ENCODE measurements at places on chromosomes 2 and 18.

DNA sequence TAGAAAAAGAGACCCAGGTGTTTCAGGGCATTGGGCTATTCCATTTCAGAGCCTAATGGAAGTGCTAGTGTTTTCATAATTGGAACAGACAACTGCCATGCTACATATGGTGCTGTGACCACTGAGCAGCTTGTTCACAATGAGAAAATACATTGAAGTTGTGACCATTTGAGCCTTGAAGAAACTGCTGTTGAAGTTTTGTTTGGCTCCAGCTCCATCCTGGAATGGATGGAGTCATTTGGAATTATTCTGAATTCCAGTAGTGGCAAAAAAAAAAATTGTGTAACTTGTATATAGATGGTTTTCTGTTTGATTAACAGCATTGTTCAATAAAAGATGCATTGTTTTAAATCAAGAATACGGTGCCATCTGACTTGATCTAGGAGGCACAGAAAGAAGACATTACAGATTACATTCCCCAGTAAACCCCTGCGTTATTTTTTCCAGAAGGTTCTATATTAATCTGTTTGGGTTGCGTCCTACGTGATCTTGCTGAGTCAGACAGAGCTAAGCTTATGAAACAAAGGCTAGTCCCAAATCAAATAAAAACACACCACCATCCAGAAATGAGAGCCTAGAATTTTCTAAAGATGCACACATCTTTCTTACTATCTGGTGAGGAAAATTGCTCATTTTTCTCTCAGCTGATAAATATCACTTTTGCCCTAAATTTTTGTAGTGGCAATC lies 19.2 kb downstream of the FMNL2 start:
- DNase-seq: no peak

DNA sequence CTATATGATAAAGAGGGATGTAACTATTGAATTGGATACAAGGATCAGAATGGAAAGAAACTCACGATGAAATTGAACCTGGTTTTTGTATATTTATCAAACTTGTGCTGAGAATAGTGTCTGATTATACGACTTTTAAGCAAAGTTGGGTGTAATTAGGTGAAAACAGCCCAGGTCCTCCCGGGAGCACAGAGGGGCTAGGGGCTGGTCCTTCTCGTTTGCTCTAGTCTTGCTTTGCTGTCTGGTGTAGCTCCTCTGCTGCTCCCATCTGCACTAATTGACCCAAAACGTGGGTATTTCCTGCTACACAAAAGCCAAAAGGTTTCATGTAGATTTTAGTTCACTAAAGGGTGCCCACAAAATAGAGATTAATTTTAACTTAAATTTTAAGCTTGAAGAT lies 58.7 kb downstream of the HK2 start:
- DNase-seq: no peak

GRCh38 chr2:237122214-237122666 lies 36.6 kb downstream of the COPS8 start:
- no peak for DNase-seq

DNA sequence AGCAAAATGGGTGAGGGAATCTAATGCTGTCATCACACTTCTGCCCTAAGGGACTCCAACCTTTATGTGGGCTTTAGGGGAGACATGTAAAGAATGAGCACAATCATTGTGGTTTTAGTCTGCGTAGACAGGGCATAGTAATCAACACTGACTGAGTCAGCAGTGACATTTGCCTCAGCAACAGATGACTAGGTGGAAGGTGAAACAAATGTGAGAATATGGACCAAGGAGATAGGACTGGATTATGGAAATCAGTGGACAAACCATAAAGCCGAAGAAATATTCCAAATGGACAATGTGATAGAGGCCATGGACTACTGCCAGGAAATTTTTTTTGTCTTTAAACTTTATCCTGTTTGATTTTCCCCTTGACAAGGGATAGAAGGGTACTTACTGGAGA lies 83.9 kb downstream of the PDK1 start:
- no peak for DNase-seq

GRCh38 chr2:113376913-113377445 lies 60.5 kb upstream of the ZNG1B start:
- DNase-seq: no peak

DNA sequence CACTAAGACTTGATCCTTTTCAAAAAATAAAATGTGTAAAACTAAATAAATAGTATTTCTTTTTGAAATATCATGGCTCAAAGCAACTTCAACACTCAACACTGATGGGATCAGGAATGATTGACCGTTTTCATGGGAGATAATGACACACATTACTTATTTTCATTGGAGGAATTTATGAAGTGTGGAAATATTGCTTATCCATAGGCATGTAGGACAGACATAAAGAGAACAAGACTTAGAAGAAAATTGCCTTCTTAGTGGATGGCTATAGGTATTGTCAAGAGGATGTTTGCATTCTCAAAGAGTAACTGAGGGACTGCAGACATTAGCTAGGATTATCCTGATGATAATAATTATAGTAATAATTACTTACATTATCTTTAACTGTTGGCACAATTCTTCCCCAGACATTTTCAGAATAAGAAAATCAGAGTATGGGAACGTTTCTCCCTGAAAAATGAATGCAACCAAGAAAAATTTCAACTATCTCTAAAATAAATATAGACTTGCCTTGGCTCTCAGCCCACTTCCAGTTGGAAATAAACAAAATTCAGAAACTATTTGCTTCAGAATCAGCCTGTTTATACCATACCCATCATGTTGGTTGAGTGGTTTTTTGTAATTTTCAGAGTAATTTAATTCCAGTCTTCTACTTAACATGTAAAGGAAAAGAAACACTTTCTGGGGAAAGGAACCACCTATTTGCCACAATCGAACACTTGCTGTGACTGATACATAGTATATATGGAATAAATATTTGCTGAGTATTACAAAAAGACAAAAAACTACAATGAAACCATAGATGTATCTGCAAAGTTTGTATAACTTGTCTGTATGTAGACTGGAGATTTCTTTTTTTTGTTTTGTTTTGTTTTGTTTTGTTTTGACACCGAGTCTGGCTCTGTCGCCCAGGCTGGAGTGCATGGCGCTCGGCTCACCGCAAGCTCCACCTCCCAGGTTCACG lies 165.7 kb downstream of the TMX3 start:
- DNase-seq: no peak

GRCh38 chr2:18991177-18992168 lies 366.9 kb downstream of the OSR1 start:
- DNase-seq: no peak

DNA sequence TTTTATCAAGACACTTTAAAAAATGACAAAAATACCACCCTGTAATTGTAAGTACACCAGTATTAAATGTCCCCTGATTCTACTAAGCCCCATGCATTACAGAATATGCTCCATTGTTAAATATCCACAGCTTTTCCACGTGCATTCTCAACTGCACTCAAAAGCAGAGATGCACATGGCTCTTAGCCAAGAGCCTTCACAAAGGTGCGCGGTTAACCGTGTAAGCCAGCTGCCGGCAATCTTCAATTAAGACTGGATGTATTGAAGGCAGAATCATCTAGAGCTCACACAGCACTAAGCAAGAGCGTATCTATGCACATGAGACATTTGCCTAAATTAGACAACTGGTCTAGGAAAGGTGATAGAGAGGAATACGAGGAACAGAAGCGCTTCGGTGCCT lies 278.3 kb downstream of the NAPG start:
- no peak for DNase-seq

GRCh38 chr18:78244779-78245178 lies 734.8 kb upstream of the SALL3 start:
- DNase-seq: no peak

GRCh38 chr2:96520697-96521096 lies 15.5 kb upstream of the NEURL3 start:
- no peak for DNase-seq

GRCh38 chr2:135984199-135985017 lies 1.0 kb downstream of the DARS1 start:
- DNase-seq: no peak

- no peak for DNase-seq
Measured at GRCh38 chr2:97851172-97851571, 137.8 kb downstream of the ZAP70 start.

GRCh38 chr18:44156776-44157335 lies 523.8 kb upstream of the SETBP1 start:
- DNase-seq: no peak

GRCh38 chr2:210515911-210516310 lies 39.4 kb upstream of the LANCL1 start:
- no peak for DNase-seq

DNA sequence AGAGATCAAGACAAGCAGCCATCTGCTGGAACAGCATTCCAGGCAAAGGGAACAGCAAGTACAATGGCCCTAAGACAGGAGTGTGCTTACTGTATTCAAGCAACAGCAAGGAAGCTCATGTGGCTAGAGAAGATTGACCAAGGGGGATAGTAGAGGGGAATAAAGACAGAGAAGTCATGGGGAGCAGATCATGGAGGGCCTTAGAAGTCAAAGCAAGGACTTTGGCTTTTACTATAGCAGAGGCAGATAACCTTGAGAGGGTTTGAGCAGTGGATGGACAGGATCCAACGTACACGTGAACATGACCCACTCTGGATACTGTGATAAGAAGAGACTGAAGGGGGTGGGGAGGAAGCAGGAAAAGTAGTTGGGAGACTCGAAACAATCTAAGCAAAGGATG lies 26.9 kb downstream of the SP5 start:
- no peak for DNase-seq

- no peak for DNase-seq
Measured at GRCh38 chr18:74063023-74063422, 84.6 kb downstream of the FBXO15 start.

DNA sequence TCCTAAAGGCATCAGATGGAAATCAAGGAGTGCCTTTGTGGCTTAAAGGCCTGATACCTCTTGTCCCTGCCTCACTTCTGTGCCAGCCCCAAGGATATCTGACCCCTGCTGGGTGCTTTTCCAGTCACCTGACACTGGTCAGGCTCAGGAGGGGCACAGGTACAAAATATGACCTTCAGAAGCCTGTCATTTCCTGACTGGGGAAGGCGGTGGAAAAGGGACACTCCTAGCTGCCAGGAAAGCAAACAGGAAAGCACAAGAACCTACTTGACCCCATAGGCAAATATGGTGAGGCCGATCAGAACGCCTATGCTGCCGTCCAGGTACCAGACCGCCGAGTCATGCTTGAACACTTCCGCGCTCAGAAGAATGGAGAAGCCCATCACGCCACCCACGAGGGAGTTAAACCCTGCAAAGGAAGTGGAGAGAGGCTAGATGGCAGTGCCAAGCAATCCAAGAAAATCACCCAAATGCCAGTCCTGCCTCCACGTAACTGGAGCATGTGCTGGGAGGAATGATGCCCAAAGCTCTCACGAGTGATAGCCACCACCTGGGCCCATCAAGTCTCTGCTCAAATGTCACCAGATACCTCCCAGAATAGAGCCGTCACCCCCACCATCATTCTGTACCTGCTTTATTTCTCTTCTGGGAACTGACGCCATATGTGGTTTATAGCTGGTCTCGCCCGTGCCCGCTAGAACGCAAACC lies 204.0 kb downstream of the MGAT5 start:
- DNase-seq: no peak

GRCh38 chr18:48908916-48909315 lies 41.8 kb downstream of the SMAD7 start:
- DNase-seq: no peak

DNA sequence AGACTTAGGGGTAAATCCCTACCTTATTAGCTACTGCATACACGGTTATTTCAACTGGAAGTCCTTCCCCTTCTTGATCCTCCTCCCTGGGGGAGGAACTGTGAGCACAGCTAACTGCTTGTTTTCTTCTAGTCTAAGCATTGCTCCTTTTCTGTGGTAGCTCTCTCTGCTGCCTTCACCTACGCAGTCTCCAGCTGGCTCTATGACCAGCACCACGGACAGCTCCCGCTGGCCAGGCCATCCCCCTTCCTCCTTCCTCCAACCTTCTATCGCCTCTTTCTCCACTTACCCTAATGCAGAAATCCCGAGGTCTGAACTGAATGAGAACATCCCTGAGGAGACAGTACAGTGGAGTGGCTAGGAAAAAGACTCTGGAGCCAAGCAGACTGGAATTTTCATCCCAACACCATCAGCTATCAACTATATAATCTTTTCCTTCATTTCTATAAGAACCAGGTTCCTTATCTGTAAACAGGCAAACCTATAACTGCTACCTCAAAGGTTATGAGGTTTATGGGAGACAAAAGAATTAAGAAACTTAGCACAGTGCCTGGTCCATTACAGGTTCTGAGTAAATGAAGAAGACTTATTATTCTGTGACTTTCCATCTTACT lies 4.7 kb upstream of the CFAP65 start:
- no peak for DNase-seq

- no peak for DNase-seq
Measured at GRCh38 chr2:107669335-107669734, 157.4 kb upstream of the RGPD4 start.

- DNase-seq: no peak
Measured at GRCh38 chr2:105812180-105813044, 67.7 kb downstream of the NCK2 start.

GRCh38 chr2:235642446-235643098 lies 148.7 kb downstream of the AGAP1 start:
- DNase-seq: no peak

GRCh38 chr18:31309115-31309514 lies 8.8 kb upstream of the DSG1 start:
- DNase-seq: no peak

- DNase-seq: no peak
Measured at GRCh38 chr2:44083054-44083453, 85.6 kb upstream of the PPM1B start.

- no peak for DNase-seq
Measured at GRCh38 chr2:24492421-24493279, 1.6 kb downstream of the NCOA1 start.

DNA sequence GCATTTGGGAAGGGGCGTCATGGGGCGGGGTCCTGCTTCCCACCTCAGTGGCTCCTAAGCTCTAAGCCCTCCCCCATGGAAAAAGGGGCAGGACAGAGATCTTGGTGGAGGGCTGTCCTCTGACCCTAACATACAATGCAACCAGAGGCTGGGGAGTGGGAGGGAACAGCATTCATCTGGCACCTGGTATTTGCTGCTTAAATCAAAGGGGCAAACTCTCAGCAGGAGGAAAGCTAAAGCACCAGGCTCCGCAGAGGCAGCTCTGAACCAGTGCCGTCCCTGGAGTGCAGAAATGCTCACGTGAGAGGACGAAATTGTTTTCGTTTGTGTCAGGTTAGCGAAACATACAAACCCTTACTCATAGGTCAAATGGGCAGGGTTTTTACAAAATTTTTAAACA lies 92.7 kb upstream of the PXDN start:
- no peak for DNase-seq
